ENCODE measurements at places on chromosomes 16 and 17. TPM values are rescaled to one million over a fixed set of nuclear protein-coding genes. Genes with fewer than 3 reads are reported as not detected.

LRRC37A gene
- total RNA-seq = 1.8 TPM

GPR179 gene
- total RNA-seq = not detected

CAMKK1 gene
- total RNA-seq = 7.5 TPM

SGSM2 gene
- 38.4 TPM for total RNA-seq

TIGD7 gene
- 4.6 TPM for total RNA-seq

SPEM1 gene
- total RNA-seq = not detected

PRKCB gene
- total RNA-seq = 18.6 TPM

KCNJ18 gene
- not detected for total RNA-seq

CHD9NB gene
- 0.88 TPM for total RNA-seq

DNA sequence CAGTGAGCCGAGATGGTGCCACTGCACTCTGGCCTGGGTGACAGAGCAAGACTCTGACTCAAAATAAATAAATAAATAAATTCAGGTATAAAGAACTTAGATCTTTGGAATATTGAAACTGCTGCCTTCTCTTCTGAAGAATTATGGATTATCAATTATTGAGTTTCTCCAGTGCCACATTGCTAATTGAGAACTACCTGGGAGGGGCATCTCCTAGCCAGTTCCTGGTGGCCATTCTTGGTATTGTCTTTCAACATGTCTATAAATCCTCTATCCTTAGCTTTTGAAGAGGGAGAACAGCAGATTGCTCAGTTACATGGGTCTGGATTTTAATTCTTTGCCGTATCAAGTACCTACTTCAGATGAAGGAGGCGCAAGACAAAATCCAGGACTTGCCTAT is 29.2 kb downstream of the CALCOCO2 start:
- DNase-seq = no peak

GRCh38 chr17:77417575-77417974 is 276.8 kb downstream of the SEC14L1 start:
- DNase-seq = no peak

GRCh38 chr16:5549802-5550201 is 452.2 kb upstream of the EEF2KMT start:
- no peak for DNase-seq

GRCh38 chr17:76147211-76148014 is 6.4 kb upstream of the FOXJ1 start:
- DNase-seq = no peak

DNA sequence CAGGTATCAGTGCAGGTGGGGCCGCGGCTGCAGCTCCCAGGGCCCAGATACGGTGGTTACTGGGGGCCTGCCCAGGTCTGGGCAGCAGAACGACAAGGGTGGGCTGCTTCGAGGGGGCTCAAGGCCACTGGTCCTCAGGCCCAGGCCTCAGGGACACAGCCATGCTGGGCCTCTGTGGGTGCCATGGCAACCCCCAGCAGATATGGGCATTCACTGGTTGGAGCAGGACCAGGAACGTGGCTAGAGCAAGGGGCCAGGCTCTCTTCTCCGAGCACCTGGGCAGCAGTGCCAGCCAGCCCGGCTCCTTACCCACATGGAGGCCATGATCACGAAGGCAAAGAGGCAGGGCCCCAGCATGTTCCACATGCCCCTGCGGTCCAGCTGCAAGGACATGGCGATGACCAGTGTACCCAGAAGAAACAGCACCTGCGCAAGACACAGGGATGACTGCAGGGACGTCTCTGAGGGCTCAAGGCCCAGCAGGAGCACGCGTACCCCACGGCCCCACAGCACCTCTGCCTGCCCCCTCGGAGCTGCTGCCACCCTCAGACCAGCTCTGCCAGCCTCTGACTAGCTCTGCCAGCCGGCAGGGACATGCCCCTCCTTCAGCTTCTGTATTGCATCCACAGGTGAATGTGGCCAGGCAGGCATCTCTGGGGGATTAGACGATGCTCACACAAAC is 2.1 kb upstream of the MRPL28 start:
- DNase-seq = no peak

DNA sequence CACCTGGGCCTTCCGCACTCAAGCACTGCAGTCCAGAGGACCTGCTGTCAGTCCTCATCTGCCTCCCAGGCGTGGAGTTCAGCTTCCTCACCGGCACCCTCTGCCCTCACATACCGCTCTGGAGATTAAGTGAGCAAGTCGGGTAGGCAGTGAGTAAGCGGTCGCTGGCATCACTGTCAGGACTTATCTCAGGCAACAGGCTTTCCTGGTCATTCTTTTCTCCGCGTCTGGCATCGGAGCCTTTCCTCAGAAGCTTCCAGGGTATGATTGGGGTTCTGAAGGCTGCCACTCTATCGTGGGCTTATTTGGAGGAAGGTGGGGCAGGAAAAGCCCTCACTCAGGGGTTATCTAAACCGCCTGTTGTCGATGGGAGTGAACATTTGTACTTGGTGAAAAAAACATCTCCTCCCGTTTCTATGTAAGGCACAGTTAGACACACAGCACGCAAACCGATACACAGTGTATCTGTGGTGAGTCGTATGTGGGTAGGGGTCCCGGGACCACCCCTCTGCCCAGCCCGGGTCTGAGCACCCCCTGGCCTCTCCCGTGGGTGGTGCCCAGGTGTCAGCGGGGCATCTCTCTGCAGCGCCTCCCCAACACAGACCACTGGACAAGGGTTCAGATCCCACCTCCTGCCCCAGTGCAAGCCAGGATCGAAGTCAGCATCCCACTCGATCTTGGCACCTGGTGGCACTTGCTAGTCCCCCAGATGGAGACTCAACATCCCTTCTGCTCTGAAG is 92.5 kb upstream of the PLCG2 start:
- no peak for DNase-seq

- DNase-seq = no peak
Observed at GRCh38 chr16:65463652-65464260, 341.9 kb upstream of the CDH11 start.

GRCh38 chr17:78401891-78402290 is 23.4 kb downstream of the PGS1 start:
- DNase-seq = no peak

DNA sequence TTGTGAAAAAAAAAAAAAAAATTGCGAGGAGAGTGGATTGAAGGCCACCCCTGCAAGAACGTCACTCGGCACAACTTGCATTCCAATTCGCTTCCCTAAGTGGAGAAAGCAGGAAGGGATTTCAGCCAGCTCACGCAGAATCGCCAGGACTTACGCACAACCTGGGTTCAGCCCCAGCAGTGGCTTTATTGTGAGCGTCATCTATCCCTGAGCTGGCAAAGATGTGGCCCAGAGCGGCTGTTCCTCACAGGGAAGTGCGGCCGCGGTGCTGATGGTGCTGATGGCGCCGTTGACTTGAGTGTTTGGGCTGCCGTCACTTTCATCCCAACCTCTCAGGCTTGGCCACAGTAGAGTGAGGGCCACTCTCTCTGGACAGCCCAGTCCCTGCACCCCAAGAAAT is 197.6 kb downstream of the NTN1 start:
- no peak for DNase-seq

DNA sequence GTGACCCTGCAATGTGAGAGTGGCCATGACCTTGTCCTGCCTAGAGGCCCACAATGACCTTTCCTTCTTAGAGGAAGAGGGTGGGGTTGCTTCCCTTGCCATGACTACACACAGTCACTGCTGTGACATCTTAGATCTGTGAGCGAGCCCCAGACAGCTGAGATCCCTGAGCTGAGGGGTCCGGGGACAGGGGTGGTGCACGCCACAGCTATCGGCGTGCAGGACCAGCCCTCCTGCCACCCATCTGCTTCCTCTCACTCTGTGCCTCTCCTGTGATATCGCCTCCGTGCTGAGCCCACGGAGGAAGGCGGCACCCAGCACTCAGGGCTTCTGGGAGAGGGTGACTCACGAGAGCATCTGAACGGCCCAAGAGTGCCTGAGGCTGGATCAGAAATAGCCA is 35.2 kb downstream of the KIAA0513 start:
- DNase-seq = no peak

DNA sequence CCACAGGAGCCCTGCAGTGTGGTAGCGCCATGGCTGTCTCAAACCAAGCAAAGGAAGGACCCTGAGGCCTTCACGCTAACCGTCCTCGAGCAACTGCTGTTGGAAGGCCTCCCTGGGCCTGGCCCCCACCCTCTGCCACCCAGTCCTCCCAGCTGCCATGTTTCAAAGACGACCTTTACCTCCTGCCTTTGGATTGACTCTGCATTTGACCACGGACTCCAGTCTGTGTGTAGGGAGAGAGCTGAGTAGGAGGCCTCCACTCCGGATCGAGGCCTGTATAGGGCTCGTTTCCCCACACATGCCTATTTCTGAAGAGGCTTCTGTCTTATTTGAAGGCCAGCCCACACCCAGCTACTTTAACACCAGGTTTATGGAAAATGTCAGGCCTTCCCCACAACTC is 24.3 kb downstream of the PLCD3 start:
- no peak for DNase-seq

DNA sequence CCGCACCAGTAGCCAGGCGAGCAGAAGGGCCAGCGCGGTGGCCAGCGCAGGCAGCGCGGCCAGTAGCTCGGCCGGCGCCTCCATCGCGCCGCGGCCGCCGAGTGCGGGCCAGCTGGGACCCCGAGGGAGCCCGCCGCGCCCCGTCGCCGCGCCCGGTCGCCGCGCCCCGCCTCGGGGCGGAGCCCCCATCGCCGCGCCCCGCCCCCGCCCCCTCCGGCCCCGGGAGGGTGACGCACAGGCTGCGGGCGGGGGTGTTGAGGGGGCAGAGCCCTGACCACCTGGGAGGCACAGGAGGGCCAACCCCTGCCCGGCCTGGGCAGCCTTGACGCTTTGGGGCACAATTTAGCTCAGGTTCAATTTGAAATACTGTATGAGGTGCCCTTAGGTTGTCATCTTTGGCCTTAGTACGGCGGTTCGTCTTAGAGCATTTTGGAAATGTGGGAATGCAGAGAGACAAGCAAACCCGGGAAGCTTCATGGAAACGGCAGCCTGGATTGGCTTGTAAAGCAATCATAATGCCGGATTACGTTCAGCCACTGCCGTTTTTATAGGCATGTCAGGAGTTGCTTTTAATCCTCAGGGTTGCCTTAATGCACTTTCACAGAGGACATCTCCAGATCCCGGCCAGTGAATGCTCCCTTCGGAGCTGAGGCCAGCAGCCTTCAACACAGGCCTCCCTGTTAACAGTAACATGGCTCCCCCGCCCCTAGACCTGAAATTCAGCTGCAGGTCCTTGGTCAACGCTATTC is at the start of gene MXRA7:
Gene MXRA7 (minus strand): TSS at position 103 of the 749 bp plus-strand sequence. CDS start 19 bp downstream, at position 84.
- DNase-seq = peak; percentile 51

DNA sequence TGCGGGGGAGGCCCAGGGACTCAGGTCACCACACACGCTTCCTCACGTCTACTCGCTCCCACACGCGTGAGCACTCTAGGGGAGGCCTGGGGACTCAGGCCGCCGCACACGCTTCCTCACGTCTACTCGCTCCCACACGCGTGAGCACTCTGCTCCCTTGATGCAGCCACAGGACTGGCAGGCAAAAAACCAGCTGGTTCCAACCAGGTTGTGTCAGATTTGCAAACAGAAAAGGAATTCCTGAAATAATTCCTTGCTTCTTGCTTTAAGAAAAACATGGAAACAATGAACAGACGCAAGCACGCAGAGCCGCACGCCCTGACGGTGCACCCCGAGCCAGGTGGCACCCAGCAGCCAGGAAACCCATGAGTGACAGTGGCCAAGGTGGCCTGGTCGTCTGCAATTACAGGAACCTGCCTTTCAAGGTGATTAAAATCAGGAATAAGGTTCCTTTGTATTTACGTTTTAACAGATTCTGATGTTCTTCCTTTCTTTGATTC is 37.9 kb downstream of the LMF1 start:
- DNase-seq = no peak

GRCh38 chr17:59378675-59379074 is 47.2 kb downstream of the YPEL2 start:
- no peak for DNase-seq

DNA sequence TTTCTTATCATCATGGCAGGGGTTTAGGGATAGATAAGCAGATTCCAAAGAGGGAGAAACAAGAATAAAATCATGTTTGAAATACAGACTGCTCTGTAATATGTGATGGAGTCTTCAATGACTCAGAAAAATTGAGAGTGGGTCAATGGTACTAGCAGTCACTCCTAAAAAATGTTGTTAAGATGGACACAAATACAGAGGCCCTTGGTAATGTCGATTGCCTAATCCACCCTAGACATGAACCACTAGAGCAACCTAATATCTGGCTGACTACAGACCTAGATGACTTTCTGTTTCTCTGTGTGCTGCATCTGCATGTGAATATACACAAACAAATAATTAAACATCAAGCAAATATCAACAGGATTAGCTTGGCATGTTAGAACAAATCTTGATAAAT is 135.8 kb downstream of the CDH8 start:
- no peak for DNase-seq

DNA sequence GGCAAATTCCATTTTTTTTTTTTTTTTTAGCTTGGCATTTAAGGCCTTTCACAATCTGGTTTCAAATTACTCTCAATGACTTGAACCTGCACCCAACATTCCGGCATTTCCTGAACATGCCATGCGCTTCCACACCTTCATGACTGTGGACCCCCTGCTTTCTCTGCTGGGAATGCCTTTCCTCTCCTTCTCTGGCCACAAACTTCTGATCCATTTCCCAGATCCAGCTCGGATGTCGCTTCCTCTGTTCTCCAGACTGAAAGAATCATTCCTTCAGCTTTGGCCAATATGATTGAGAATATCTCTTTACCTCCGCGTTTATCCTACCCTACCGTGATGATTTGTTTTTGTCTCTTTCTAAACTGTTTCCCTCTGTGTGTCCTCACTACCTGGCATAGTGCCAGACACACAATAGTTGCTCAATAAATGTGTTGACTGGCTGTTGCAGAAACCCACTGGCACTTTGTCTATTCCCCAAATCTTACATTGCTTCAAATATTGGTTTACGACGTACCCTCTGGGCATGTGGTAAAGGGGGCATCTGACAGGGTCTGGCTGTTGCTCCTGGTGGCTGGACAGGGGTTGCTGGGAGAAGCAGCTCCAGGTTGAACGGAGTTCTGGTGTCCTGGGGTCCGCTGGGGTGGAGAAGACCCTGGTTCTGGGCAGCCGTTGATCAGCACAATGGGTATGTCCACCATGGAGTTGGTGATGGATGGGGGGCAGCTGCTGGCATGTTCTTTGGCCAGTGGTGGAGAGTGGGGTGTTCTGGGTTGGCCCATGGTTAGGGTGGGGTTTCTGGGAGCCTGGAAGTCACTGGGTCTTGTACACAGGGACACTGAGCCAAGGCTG is 14.7 kb downstream of the TNS4 start:
- no peak for DNase-seq

GRCh38 chr17:28468781-28469180 is 4.7 kb upstream of the SLC13A2 start:
- DNase-seq = no peak

GRCh38 chr16:84844049-84844350 is 24.2 kb downstream of the CRISPLD2 start:
- DNase-seq = no peak

Data from omental fat pad (tissue), 4 donors.